ENCODE measurements at places on chromosomes 5 and 9.

GRCh38 chr5:142837081-142837725 lies 67.0 kb downstream of the ARHGAP26 start:
- peak; percentile 35 for DNase-seq

DNA sequence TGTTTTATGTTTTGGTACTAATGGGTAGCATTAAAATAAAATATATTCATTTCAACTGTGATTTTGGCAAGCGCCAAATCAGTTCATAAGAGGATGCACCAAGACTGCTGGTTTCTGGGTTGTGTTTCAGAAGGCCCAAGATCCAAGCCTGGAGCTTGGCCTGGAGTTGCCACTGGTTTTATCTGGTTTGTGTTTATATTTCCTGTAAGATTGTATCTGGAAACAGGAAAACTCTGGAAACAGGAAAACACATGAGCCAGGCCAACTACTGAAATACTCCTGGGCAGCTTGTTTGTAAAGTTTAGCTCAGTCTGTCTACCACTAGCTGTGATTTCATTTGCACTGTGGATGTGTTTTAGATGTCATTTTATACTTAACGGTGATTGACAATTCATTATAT lies 5.5 kb downstream of the FSTL4 start:
- DNase-seq = no peak

DNA sequence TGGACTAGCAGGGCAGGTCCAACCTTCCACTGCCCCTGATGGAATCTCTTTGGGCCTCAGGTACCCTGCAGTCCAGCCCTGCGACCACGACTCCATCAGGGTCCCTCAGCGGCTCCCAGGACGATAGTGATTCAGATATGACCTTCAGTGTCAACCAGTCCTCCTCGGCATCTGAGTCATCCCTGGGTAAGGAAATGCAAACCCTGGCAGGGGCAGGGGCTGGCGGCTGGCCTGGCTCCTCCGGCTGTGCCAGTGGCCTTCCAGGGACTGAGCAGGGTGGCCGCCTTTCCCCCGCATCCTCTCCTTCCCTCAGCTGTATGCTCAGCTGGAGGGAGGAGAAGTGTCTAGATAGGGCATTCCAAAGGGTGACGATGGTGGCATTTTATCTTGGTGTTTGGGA lies 45.0 kb downstream of the NEURL1B start:
- no peak for DNase-seq

- no peak for DNase-seq
Observed at GRCh38 chr9:136757751-136758140, 297 bp downstream of the LCN8 start.

GRCh38 chr9:32956606-32957005 lies 44.8 kb downstream of the APTX start:
- no peak for DNase-seq
